ENCODE measurements at places on chromosomes 4 and X. TPM values are rescaled to one million over a fixed set of nuclear protein-coding genes. Genes with fewer than 3 reads are reported as not detected.

Gene GAGE12J
- not detected for polyA plus RNA-seq

Gene SLC9B1
- 0.08 TPM for polyA plus RNA-seq

Gene FGFBP2
- not detected for polyA plus RNA-seq

Gene CHRDL1
- polyA plus RNA-seq: 12.3 TPM

Gene PABPC1L2B
- not detected for polyA plus RNA-seq

Data from esophagus (tissue), 2 donors.